ENCODE measurements at places on chromosomes 3 and 15. TPM values are rescaled to one million over a fixed set of nuclear protein-coding genes. Genes with fewer than 3 reads are reported as not detected.

Gene STRA6
- 0.40 TPM for total RNA-seq

Gene CACNA2D3
- 1.1 TPM for total RNA-seq

Gene LSMEM2
- total RNA-seq, result 0.12 TPM

Gene MYZAP
- 36.9 TPM for total RNA-seq

Gene CCDC39
- 5.1 TPM for total RNA-seq

Gene GXYLT2
- 46.8 TPM for total RNA-seq

Gene C3orf62
- total RNA-seq, result 5.2 TPM

Gene BDH1
- total RNA-seq, result 19.5 TPM

Gene GCNT3
- 3.7 TPM for total RNA-seq

Gene ADGRG7
- total RNA-seq, result not detected

Gene PRSS50
- total RNA-seq, result 0.46 TPM

Gene SLC4A7
- total RNA-seq, result 87.1 TPM

Gene NANOGP8
- total RNA-seq, result 0.88 TPM

Gene AHSG
- 0.92 TPM for total RNA-seq

All from lung (tissue), 17 donors.